ENCODE measurements at places on chromosomes 5 and 9.

GRCh38 chr5:32369032-32369431 is 56.3 kb upstream of the MTMR12 start:
- no peak for DNase-seq

GRCh38 chr5:6832994-6833393 is 119.8 kb downstream of the TENT4A start:
- DNase-seq, result no peak

DNA sequence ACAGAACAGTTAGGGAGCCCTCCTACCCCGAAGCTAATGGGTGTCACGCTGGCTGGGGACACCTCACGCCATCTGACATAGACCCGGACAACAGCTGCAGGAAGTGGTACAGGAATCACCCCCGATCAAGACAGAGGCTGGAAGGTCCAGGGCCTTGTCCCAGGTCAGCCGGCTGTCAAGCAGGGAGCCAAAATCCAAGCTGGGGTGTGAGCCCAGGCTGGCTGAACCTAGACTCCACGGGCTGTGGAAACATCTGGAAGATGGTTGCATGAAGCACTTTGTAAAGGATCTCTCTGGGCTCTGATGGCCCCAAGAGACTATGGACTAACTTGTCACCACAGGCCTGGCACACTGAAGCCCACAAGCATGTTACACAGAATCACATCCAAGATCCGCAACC is 68.9 kb upstream of the STXBP1 start:
- DNase-seq, result no peak

DNA sequence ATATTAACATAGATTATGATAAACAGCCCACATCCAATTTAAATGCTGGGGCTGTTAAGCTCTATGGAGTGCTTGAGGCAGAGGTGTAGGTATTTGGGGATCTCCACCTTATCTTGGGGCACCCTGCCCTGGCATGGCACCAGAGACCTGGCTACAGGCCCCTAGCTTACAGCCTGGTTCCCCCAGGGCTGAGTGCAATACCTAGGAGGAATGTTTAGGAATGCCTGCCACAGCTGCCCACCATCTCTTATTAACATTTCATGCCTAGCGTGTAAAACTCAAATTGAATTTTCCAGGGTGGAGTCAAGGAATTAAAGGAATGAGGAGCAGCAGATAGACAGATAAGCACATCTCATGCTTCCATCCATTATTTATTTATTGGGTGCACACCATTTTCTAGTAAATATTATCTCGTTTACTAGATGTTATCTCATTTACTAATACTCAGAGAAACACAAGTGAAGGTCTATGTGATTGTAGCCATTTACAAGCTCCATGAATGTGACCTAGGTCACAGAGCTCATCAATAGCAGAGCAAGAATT is 55.6 kb upstream of the TNFSF8 start:
- DNase-seq, result no peak

GRCh38 chr5:176773408-176774035 is 36.8 kb upstream of the UNC5A start:
- DNase-seq, result no peak

DNA sequence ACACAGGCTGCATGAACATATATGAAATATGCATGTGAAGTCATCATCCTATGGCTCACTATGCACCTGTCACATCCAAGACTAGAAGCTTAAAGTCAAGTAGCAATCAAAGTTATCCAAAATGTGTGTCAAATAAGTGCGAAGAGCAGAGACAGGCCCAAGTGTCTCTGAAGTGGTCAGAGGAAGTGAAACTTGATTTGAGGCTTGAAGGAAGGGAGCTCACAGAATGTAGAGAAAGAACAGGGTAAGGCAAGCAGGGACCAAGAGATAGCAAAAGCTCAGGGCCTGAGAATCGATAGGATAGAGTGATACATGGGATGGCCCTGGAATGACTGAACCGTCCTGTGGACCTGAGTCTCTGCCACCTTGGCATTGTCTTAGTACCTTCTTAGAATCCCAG is 274.3 kb upstream of the TRPC7 start:
- DNase-seq, result no peak

DNA sequence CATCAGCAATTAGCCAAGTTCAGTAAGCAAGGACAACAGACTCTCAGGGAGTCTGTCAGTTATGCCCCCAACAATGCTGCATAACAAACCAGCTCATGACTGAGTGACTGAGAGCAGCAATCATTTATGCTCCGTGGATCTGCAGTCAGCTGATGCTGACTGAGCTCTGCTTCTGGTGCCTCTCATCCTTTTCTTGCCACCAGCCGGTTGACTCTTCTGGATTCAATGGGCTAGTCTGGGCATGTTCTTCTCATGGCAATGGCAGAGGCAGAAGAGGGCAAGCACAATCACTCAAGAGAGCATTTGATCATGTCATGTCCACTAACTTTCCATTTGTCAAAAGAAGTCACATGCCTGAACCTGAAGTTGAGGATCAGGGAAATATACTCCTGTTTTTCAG is 157.0 kb upstream of the NTRK2 start:
- DNase-seq, result no peak

DNA sequence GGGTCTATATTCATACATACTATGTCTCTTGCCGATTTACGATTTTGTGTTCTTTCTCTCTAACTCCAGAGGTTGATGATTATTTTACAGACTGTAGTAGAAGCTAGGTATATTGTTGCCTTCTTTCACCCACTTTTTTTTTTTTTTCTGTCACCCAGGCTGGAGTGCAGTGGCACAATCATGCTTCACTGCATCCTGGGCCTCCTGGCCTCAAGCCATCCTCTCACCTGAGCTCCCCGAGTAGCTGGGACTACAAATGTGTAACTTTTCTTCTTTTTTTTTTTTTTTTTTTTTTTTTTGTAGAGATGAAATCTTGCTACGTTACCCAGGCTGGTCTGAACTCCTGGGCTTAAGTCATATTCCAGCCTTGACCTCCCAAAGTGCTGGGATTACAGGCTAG is 96.2 kb downstream of the CHSY3 start:
- DNase-seq, result no peak

GRCh38 chr9:122134822-122135528 is 24.6 kb downstream of the NDUFA8 start:
- DNase-seq, result no peak

- no peak for DNase-seq
Observed at GRCh38 chr5:72480841-72481240, 26.4 kb downstream of the ZNF366 start.

- DNase-seq, result no peak
Observed at GRCh38 chr5:151153766-151154272, 3.8 kb downstream of the ANXA6 start.

DNA sequence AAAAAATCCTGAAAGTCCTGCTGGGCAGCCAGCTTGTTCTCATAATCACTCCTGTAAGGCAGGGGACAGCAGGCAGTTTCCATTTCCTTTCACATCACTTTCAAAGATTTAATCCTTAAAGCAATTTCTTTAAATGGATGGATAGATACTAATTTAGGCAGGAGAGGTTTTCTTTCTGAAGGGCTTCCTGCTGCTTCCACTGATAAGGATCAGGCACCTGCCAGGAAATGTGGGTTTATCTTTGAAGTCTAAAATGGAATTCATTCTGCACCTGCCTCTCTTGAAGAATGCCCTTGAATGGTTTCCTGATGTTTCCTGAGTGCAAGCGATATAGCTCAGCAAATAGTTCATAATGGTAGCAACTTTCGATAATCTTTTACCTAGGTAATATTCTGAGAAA is 64.5 kb downstream of the STARD4 start:
- no peak for DNase-seq
